ENCODE measurements at places on chromosomes 13 and 19.

- no peak for DNase-seq
These were observed 21.4 kb upstream of the UPF3A start for GRCh38 chr13:114259974-114260373.

DNA sequence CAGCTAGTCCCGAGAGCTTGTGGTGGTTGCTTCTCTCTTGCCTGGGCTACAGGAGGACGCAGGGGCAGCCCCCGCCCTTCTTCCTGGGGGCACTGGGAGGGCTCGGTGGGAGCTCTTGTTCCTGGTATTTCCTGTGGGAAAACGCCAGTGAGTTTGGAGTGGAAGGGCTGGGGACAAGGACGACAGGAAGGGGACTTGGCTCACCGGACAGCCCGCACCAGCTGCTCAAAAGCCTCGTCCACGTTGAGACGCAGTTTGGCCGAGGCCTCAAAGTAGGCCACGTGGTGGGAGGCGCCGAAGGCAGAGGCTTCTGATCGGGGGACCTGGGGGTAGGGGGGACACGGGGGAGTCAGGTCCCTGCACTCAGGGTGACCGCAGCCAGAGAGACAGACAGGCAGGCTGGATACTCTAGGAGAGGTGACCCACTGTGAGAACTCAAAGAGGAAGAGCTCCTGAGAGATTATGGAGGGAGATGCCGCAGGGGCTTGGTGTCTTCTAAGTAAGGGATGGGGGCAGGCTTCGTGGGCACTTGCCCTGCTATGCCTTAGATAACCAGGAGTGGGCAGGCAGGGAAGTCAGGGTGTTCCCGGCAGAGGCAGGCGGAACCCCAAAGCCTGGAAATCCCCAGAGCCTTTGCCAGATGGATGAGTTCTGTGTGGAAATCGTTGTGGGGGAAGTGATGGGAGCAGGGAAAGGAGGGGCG is 4.3 kb downstream of the RRAS start:
- DNase-seq, result no peak

GRCh38 chr19:50702871-50703829 is 16.5 kb downstream of the SHANK1 start:
- peak; percentile 65 for DNase-seq

GRCh38 chr13:69935043-69935442 is 172.6 kb upstream of the ATXN8OS start:
- no peak for DNase-seq

DNA sequence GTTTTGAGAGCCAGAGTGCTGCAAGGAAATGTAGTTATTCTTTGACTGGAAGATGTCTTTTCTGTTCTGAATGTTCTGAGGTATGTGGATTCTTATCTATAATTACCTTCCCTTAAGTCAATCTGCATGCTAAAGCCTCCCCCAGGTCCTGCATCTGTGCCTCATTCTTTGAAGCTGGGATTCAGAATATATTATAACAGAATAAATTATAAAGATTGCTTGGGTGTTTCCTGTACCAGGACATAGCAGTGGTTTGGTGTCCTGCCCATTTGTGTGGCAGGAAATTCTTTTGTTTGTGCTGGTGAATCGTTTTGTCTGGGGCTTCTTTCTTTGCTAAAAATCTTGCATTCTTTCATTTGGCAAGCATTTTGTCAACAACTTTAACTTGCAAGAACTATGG is 60.2 kb downstream of the ITGBL1 start:
- peak; percentile 53 for DNase-seq

DNA sequence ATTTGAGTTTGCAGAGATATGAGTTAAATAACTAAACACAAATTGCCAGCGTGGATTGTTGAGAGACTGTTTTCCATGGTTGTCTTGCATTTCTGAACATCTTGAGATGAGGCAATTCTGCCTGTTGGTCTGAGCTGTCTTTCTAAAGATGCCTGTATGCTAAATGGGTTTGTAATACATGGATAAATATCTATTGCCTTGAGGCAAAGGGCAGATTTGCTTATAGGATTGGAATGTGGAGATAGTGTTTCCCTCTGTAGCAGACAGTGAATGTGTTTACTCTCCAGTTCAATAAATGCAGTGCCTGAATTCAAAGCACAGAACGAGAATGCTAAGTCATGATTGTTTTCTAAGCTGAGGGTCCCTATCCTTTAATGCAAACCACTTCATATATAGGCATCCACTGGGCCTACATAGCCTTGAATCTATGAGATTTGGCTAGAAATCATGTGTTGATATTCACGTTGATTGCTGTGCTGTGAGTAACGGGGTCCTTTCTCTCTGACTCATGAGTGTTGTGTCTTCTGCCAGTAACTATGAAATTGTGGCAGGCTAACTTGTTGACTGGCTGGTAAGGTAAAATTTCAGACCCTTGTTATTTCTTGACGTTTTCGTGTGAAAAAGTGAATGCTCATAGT is 2554.8 kb downstream of the PCDH9 start:
- DNase-seq, result peak; percentile 28

DNA sequence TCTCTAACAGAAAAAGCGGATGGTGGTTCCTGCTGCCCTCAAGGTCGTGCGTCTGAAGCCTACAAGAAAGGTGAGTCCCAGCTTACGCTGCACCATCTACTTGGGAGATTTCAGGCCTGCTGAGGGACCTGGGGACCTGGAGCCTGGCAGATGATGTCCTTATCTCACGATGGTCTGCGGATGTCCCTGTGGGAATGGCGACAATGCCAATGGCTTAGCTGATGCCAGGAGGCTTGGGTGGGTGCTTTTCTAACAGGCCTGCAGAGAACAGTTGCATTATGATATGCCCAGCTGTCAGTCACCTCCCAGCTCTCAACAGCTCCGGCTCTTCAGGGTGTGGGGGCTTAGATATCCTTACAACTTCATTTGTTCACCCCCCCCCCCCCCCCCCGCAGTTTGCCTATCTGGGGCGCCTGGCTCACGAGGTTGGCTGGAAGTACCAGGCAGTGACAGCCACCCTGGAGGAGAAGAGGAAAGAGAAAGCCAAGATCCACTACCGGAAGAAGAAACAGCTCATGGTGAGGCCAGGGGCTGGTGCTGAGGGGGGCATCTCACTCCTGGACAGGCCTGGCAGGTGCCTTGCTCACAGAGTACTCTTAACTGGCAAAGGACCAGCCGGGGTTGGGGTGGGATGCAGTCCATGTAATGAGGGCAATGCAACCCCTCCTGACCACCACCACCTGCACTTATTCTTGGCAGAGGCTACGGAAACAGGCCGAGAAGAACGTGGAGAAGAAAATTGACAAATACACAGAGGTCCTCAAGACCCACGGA is 3.8 kb downstream of the RPL13A start:
- no peak for DNase-seq

DNA sequence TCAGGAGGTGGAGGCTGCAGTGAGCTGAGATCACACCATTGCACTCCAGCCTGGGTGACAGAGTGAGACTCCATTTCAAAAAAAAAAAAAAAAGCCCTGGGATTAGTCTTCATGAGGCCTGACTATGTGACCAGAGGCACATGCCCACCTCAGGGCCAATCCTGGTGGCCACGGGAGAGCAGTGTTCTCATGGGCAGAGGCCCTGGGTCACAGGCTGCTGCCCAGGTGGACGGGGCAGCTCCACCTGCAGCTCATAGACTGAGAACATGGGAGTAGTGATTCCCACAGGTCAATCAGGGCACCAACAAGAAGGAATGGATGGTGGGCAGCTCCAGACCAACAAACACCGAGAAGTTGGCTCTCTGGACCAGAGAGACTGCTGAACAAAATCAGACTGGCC is 26.1 kb upstream of the PEPD start:
- no peak for DNase-seq

DNA sequence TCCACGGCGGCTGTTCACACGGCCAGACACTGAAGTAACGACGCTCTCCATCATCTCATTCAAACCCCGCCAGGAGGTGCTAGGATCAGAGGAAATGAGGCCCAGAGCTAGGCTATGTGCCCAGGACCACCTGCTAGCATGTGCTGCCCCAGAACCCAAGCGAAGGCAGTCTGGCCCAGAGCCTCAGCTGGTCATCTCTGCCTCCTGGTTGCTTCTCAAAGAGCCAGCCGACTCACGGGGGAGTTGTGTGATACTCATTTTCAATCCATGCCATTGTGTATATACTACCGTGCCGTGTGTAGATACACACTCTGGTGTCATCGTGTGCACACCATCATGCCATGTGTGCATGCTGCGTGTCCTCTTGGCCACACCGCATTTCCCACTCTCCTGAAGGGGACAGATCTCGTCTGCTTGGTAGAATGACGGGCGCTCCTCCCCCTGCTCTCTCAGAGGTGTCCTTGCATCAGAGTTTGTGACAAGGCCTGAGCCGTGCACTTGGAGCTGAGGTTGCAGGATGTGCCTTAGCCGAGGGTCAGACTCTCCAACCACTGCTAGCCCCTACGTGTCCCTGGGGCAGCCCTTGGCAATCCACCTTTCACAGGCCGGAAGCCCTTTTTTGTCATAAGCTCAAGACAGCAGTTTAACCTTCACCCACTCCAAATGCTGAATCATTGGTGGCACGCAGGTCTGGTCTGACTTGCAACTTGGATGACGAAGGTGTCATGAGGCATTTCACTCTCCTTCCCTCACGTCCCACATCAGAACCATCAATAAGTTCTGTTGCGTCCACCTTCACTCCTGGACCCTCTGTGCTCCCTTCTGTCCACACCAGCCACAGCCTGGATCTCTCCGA is 130.4 kb downstream of the CRYL1 start:
- no peak for DNase-seq

- DNase-seq, result no peak
These were observed 7.2 kb upstream of the ACER1 start for GRCh38 chr19:6340493-6341201.

DNA sequence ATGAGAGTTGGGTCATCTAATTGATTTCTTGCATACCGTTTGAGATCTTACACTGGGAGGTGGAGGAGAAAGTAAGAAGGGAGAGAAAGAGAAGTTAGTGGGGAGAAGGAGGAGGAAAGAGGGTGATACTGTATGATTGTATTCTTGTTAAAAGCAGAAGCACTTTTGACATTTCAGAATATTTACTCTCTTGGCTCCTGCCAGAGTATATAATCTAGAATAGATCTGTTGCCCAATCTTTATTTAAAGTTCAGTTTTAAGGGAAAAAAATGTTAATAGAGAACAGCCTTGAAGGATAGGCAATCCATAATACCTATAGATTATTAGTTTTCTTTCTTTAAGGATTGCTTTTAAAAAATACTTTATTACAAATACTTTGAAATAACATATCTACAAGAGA is 41.5 kb downstream of the PDS5B start:
- DNase-seq, result no peak

GRCh38 chr19:28429356-28429755 is 783.6 kb downstream of the UQCRFS1 start:
- DNase-seq, result no peak

DNA sequence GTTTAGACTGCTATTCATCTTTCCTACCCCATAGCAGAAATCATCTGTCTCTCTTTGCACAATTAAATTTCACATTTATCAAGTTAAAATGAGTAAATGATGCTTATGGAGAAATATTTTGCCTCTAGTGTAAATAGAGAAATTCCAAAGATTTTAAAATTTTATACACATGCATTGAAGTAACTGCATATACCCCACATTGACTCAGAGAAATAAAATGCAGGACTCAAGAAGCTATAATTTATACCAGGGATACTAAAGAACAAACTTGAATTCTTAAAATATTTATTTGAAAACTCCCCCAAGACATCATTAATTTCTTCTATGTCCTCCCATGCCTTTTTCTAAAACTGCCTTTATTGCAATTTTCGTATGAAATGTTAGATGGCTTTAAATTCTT is 165.8 kb downstream of the DIAPH3 start:
- no peak for DNase-seq

DNA sequence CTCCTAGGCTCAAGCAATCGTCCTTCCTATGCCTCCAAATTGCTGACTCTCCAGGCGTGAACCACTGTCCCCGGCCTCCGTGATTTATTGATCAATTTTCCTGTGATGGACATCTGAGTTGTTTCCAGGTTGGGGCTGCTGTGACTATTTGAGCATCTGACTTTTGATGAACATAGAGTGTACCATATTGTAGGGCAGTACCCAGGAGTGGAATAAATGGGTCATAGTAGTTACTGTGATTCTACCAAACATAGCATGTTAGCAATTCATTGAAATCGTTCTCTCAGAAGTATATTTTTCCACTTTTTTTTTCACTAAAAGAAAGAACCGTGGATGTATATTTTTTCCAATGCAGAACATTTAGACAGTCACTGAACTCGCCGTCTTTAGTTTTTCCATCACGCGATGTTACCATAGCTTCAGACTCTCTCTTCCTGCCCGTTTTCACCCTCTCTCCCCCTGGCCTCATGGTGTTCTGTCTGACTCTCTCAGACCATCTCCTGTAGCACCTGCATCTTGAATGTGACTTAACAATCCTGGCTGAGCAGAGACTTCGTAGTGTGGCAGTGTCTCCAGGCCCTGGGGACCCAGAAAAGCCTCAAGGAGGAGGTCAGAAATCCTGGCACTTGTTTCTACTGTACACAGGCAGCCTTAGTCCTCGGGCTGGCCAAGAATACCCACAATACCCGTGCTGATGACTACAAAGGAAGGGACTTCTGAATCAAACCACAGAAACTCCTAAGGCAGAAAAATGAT is 3.2 kb upstream of the RASGRP4 start:
- DNase-seq, result no peak

GRCh38 chr13:66036636-66037035 is 1193.5 kb downstream of the PCDH9 start:
- no peak for DNase-seq

- DNase-seq, result peak; percentile 37
These were observed 73.8 kb downstream of the CCDC70 start for GRCh38 chr13:51935326-51936171.

GRCh38 chr13:65724226-65724625 is 1505.9 kb downstream of the PCDH9 start:
- no peak for DNase-seq

DNA sequence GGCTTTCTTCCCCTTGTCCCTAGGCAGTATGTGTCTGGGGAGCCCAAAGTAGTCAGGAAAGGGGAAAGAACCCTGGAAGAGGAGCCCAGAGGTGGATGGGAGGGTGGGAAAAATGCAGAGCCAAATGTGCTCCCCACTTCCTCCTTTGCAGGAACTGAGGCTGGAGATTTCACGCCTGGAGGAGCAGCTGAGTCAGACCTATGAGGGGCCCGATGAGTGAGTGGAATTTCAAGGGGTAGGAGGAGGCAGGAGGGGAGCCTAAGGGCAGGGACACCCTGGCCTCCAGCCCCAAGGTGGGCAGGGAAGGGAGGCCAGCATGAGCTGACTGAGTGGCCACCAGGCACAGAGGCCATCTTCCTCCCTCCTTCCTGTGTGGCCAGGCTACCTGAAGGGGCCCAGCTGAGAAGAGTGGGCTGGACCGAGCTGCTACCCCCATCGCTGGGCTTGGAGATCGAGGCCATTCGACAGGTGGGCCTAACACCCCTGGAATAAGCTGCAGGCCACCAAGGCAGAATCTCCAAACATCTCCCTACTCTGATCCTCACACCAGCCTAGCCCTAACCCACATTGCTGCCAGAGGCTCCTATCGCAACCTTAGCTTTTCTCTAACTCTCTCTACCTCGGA is 14.3 kb downstream of the PTH2 start:
- no peak for DNase-seq

All from AG20443 (cell line).